ENCODE measurements at places on chromosomes 6 and 20. TPM values are rescaled to one million over a fixed set of nuclear protein-coding genes. Genes with fewer than 3 reads are reported as not detected.

Gene MAFB
- 9.9 TPM for total RNA-seq

Gene CNBD2
- 5.2 TPM for total RNA-seq

Gene WFDC12
- not detected for total RNA-seq

Gene EMILIN3
- total RNA-seq: 23.5 TPM

Gene ASIP
- 1.0 TPM for total RNA-seq

Gene SUMO4
- 0.52 TPM for total RNA-seq

Gene DEFB124
- total RNA-seq: not detected

Gene PCIF1
- 7.3 TPM for total RNA-seq

Gene UST
- 14.6 TPM for total RNA-seq

Gene CLPSL1
- total RNA-seq: not detected

Gene MYLK4
- total RNA-seq: 5.7 TPM

Gene CGA
- total RNA-seq: not detected

Gene EEF1A1
- 25,587 TPM for total RNA-seq

Gene RBM12
- 38.6 TPM for total RNA-seq

Gene KIAA1755
- 3.7 TPM for total RNA-seq

Gene SPATS1
- total RNA-seq: not detected

Gene GABRR1
- 0.52 TPM for total RNA-seq

Gene C6orf52
- not detected for total RNA-seq

Gene ENPP5
- 3.7 TPM for total RNA-seq

Gene CFB
- total RNA-seq: 3.7 TPM

Gene UNC5CL
- total RNA-seq: 2.1 TPM

Gene FARS2
- 27.7 TPM for total RNA-seq

Gene OSBPL2
- total RNA-seq: 26.6 TPM

Gene HCRTR2
- not detected for total RNA-seq

Gene TRIM10
- total RNA-seq: 2.1 TPM

Gene ENPP3
- total RNA-seq: 1.0 TPM

Gene SLC4A11
- under 0.01 TPM for total RNA-seq

Gene PBX2
- 50.1 TPM for total RNA-seq

Gene SIRPD
- not detected for total RNA-seq

Gene TRIM31
- total RNA-seq: not detected

Gene ZFP57
- total RNA-seq: not detected

Gene NKX2-2
- total RNA-seq: not detected

Gene RNF5
- 57.9 TPM for total RNA-seq

Gene HLA-F
- total RNA-seq: 12.0 TPM

Gene VNN1
- total RNA-seq: under 0.01 TPM

Gene TP53TG5
- not detected for total RNA-seq

Gene AGER
- 0.52 TPM for total RNA-seq

Gene IRAK1BP1
- 3.7 TPM for total RNA-seq

Gene SCRT2
- not detected for total RNA-seq

Gene FOXF2
- 0.52 TPM for total RNA-seq

Gene PRICKLE4
- 2.6 TPM for total RNA-seq

Gene KCNK5
- 1.6 TPM for total RNA-seq

Gene ADAM33
- 30.8 TPM for total RNA-seq

Gene OLIG3
- total RNA-seq: not detected

Gene FUCA2
- total RNA-seq: 19.3 TPM
